Vein endothelial cell (primary cell): ENCODE measurements at places on chromosomes 2 and 18. TPM values are rescaled to one million over a fixed set of nuclear protein-coding genes. Genes with fewer than 3 reads are reported as not detected.

Gene OTOS
- not detected in 2 replicates for total RNA-seq

Gene PLCD4
- 2.9 and 6.5 TPM in 2 replicates for total RNA-seq

Gene MDH1B
- total RNA-seq = 0.33 and 0.57 TPM in 2 replicates

Gene VWC2L
- total RNA-seq = not detected in 2 replicates

Gene SERPINB3
- total RNA-seq = not detected in 2 replicates

Gene ESPNL
- under 0.01 TPM in 1 of 2 replicates, not detected in the other for total RNA-seq

Gene LRRFIP1
- 174 and 223 TPM in 2 replicates for total RNA-seq

Gene ELOA2
- total RNA-seq = not detected in 2 replicates

Gene BOK
- 59.5 and 127 TPM in 2 replicates for total RNA-seq

Gene ARHGAP15
- not detected in 2 replicates for total RNA-seq

Gene SLC5A7
- total RNA-seq = not detected in 2 replicates

Gene ALPI
- total RNA-seq = not detected in 2 replicates

Gene CDH19
- not detected in 2 replicates for total RNA-seq

Gene C2orf15
- 0.33 TPM in 1 of 2 replicates, not detected in the other for total RNA-seq

Gene MERTK
- total RNA-seq = 35.0 and 41.8 TPM in 2 replicates

Gene WDFY1
- total RNA-seq = 112 and 127 TPM in 2 replicates

Gene CTNNA2
- total RNA-seq = not detected in 2 replicates
